CD4-positive, alpha-beta T cell treated with Interleukin-15 for 1 hour (primary cell): ENCODE measurements at places on chromosomes 4 and X.

DNA sequence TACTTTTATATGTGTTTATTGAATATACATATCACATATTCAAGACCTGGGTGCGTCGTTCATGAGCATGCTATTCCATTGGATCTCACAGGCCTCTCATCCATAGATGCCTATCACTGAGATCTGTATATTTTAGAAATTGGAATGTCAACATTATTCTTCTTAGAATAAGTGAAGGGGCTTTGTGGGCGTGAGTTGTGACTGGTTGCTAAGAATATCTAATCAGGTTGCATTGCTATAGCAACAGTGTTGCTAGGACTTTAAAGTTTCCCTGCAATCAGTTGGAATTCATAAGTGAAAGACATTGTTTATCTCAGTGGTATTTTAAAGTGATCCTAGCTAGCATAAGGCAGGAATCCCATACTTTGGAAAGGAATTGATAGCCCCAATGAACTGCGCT is 36.7 kb upstream of the ANK2 start:
- no peak for DNase-seq

GRCh38 chr4:141668200-141668910 is 32.0 kb downstream of the IL15 start:
- no peak for DNase-seq

DNA sequence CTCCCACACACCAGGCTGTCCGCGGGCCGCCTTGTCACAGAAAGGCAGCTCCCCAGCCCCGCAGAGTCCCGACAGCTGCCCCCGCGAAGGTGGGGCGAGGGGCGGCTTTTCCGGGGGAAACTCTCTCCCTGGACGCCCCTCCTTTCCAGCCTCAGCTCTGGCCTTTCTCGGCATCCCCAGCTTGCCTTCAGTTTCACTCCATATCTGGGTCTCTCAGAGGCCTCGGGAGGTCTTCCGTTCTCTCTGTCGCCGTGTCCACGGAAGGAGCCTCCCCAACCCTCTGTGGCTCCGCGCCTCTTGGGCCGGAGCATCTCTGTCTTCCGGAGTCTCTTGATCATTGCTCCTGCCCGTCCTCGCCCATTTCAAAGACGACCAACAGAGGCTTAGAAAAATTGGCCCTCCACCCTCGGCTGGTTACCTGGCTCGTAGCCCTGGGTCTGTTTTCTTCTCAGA is 6.1 kb upstream of the MSX1 start:
- DNase-seq = no peak

GRCh38 chr4:182827954-182828353 is 89.2 kb downstream of the DCTD start:
- DNase-seq = no peak

- DNase-seq = no peak
Measured at GRCh38 chr4:26120098-26120825, 200.6 kb upstream of the RBPJ start.

DNA sequence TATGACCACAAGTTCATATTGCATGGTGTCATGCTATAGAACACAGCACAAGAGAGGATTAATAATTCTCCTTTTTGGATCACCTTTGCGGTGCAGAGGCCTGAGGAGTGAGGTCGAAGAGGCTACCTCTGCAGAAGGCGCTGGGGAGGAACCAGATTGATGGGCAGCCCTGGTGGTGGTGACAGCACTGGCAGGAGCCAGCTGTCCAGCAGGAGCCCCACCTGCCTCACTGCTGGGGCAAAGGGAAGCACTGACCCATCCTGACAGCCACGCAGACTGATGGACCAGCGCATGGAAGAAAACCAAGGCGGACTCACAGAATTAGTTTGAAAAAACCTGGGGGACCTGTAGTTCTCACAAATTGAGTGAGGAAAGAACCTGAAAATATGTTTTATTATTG is 50.9 kb downstream of the COX18 start:
- no peak for DNase-seq

GRCh38 chr4:108047199-108047598 is 57.5 kb downstream of the HADH start:
- DNase-seq = no peak

DNA sequence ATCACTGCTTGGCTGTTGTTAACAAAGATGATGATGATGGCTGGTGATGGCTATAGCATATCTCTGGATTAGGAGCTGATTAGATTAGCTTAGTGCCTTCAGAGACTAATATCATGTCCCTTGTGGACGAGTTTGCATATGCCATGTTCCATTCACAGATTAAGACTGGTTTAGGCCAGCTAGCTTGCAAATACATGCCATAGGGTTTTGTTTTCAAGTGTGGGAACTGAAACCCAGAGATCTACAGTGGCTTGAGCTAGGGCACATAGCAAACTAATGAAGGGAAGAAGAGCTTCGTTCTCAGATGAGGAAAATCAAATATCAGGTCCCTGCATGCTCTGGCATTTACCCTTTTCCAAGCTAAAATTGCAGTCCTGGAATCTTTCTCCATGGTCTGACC is 492.3 kb downstream of the MAGEE1 start:
- DNase-seq = no peak

DNA sequence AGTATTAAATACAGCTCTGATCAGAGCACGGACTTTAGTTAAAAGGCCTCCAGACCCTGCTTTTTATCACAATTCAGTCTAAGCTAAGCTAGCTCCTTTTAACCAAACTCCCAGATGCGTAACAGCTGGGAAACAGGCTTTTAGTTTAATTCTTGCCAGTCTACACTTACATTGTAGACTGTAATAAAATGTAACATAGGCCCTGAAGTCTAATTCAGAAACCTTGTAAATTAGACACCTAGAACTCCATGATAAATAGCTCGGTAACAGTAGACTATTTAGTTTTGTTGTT is 20.1 kb downstream of the FBXO8 start:
- DNase-seq = no peak

DNA sequence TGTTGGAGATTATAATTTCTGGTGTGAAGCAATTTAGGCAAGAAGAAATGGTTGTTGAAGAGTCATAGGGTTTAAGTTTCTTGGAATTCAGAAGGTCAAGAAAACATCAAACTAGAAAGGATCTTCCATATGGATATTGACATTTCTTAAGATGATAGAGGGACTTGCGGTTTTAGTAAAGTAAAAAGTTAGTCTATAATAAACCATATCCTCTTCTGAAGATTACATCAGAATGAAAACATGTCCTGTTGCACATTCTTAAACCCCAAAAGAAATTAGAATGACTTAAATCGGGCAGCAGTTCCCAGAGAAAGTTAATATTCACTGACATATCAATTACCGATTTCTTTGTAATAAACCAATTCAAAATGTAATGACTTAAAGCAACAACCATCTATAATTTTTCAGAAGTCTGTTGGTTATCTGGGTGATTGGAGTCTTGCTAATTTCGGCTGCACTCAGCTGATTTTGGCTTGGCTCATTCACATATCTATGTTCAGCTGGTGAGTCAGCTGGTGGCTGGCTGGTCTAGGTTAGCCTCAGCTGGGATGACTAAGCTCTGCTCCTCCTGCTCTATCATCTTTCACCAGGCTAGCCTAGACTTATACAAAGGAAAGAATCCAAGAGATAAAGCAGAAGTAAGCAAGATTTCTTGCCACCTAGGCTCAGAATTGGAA is 24.4 kb upstream of the DYNLT3 start:
- DNase-seq = no peak

- no peak for DNase-seq
Measured at GRCh38 chrX:143757375-143757774, 36.8 kb upstream of the SPANXN2 start.

GRCh38 chr4:52711272-52711671 is 40.0 kb downstream of the ERVMER34-1 start:
- no peak for DNase-seq
